HuH-7 (cell line): ENCODE measurements at places on chromosomes 2 and 18.
A peak's percentile ranks its signal among the peaks of the same experiment; 100 is the strongest.

DNA sequence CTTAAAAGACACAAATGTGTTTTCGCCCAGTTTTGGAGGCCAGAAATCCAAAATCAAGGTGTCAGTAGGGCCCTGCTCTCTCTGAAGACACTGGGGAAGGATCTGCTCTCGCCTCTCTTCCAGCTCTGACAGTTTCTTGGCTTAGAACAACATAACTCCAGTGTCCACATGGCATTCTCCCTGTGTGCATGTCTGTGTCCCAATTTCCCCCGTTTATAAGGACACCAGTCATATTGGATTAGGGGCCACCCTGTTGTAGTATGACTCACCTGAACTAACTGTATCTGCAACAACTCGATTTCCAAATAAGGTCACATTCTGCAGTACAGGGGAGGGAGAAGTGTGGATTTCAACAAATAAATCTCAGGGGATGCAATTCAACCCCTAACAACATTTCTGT is 263.2 kb downstream of the SS18 start:
- no peak for DNase-seq

- no peak for DNase-seq
These were observed 16.2 kb downstream of the DOCK10 start for GRCh38 chr2:225025917-225026571.

GRCh38 chr2:66569321-66569851 is 134.5 kb downstream of the MEIS1 start:
- peak; percentile 34 for DNase-seq

- no peak for DNase-seq
These were observed 5.0 kb upstream of the ESPNL start for GRCh38 chr2:238095143-238095542.

DNA sequence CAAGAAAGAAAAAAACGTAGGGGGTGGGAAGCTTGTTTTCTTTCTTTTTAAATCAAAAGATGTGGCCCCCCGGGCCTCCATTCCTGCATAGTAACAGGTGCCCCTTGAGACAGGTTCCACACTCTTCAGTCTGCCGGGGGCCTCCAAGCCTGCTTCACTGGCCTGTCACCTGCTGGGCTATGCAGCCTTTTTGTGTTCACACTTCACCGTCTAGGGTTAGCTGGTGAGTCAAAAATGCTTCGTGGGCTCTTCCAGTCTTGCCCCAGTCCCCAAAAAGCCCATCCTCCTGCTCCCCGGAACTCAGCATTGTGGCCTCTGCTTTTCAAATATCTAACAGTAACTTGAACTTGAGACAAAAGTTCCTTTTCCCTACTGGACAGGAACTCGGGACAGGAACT is 67.9 kb downstream of the POLR1A start:
- no peak for DNase-seq

- no peak for DNase-seq
These were observed 50.3 kb upstream of the NFE2L2 start for GRCh38 chr2:177314722-177315264.

- no peak for DNase-seq
These were observed 53.8 kb downstream of the CABLES1 start for GRCh38 chr18:23189099-23189498.

GRCh38 chr2:198376677-198377076 is 572.3 kb downstream of the PLCL1 start:
- no peak for DNase-seq

DNA sequence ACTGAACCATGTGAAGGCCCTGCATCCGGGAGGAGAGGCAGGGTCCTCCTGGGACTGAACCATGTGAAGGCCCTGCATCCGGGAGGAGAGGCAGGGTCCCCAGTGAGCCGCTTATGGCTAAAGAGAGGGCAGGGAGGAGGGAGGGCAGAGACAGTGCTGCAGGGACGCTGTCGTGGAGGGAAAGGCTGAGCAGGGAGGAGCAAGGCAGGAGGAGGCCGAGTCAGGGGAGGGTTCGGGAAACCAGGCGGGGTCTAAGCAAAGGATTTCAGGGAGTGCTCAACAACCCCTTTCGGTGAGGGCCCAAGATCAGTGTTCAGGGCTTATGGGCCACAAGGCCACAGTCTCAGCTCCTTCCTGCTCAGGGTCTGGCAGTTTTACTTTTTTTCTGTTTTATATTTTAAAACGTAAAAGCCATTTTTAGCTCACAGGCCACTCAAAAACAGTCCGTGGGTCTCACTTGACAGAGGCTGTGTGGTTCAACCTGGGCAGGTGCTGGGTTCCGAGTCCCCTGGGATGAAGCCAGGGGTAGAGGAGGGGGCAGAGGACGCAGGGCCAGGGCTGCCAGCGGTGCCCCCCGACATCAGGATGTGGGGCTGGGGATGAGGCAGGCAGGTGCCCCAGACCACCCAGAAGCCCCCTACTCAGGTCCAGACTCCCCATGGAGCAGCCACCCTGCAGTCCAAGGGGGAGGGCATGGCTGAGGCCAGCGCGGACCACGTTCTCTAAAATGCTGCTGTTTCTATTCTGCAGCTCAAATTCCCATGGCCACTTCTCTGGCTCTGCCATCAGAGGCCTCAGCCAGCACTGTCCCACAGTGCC is 5.2 kb downstream of the TMEM18 start:
- no peak for DNase-seq

DNA sequence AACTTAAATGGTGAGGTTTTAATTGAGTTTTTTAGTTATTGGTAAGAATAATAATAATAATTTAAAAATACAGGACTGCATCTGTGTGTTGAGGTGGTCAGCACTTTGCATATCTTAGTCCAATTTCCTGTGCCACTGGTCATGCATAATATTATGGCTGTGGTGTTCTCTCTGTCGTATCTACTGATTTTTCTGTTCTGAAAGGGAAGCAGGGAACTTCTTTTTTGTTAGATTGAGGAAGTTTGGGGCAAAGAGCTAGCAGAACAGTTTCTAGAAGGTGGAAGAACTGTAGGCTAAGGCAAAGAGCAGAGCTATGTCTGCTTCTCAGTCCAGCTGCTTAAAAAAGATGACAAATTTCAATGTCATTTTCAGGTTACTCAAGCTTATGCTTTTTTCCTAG is 74.3 kb downstream of the XRCC5 start:
- DNase-seq: no peak

DNA sequence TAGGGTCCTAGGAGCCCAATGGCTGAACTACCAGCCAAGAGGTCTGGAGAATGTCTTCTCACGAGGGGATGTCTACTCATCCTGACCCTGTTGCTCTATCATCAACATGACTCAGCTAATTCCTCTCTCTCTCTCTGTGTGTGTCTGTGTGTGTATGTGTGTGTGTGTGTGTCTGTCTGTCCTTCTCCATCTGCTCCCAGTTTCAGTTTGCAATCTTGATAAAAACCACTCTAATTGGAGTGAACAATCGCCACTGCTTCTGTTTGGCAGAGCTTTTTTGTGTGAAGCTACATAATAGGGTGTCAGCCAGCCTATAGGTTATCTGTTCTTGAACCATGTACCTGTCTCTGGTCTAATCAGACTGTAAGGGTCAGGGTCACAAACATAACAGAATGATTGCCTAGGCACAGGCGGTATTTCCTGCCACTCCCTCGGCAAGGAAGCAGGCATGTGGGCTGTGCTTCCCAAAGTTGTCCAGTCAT is 219.8 kb downstream of the SH3BP4 start:
- no peak for DNase-seq

- no peak for DNase-seq
These were observed 313.9 kb downstream of the CELF4 start for GRCh38 chr18:37251679-37252078.

GRCh38 chr2:15580451-15580850 is 11.2 kb upstream of the DDX1 start:
- DNase-seq: no peak

- DNase-seq: no peak
These were observed 230.4 kb upstream of the MYT1L start for GRCh38 chr2:2561346-2562095.

GRCh38 chr2:224584111-224584784 is 915 bp downstream of the CUL3 start:
- no peak for DNase-seq

DNA sequence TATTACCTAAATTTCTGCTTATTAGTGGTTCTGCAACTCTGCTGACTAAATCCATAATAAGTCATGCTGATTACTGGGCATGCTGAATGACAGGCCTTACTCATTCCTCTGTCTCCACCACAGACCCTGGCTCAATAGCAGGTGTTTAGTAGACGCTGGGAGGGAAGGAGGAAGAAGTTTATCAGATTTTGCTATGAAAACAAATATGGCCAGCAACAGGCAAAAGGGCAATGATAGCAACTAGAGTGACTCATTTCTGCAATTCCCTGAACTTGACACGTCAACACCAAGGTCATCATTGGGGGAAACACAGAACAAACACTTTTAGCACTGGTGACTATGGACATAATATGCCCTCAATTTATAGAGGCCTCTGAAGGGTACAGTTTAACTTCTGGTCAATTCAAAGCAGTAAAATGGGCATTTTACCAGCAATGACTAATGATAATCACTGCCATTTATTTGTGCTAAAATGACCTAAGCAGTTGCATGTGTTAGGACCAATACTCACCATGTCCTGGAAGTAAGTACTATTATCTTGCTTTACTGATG is 35.2 kb downstream of the TMEM163 start:
- DNase-seq: no peak

DNA sequence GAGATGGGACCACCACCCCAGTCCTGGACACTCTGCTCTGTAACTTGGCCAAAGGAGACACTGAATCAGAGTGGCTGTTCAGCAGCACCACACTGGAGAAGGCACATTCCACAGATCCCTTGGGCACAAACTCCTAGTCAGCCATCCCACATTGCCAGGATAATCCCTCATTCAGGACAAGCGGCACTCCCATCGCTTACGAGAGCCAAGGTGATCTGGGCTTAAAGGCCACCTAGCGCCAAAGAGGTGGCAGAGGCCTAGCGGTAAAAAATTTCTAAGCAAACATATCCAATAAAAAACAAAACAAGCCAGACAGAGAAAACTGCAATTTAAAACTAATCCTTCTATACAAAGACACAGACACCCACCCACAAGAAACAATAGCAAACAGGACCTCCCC is 62.2 kb downstream of the EPB41L3 start:
- DNase-seq: no peak

- no peak for DNase-seq
These were observed 30.6 kb downstream of the HNRNPLL start for GRCh38 chr2:38572167-38572566.

DNA sequence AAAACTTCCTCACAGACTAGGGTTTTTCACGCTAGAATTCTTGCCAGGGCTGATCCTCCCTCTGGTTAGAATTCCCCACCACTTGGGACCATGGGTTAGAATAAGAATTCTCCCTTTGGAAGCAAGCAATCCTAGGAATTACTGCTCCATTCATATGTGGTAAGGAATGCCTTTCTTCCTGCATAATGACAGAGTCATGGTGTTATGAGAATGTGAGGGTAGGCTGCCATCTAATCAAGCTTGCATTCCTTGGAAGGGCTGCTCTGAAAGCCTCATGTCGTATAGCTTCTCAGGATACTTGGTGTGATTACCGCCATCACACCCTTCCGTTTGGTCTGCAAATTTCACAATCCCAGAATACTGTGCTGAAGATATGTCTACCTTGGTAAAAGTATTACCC is 1282.4 kb upstream of the PIK3C3 start:
- DNase-seq: no peak

DNA sequence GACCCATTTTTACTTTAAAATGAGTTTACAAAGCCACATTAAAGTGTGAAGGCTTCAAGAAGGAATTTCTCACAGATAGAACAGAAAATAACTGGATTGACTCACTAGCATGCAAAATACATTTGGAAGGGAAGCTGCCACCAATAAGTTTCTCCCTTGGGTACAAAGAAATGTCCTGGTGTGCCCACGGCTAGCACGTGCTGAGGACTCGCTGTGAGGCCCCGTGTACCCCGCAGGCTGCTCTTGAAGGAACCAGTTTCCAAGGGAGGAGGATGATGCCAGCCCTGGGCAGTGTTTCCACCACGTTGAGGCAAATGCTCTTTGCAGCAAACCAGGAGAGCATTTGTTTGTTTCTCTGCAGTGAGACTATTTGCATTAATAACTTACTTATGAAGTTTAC is 207.3 kb downstream of the SH3RF3 start:
- DNase-seq: no peak

GRCh38 chr18:55069497-55069896 is 110.2 kb upstream of the CCDC68 start:
- DNase-seq: no peak

DNA sequence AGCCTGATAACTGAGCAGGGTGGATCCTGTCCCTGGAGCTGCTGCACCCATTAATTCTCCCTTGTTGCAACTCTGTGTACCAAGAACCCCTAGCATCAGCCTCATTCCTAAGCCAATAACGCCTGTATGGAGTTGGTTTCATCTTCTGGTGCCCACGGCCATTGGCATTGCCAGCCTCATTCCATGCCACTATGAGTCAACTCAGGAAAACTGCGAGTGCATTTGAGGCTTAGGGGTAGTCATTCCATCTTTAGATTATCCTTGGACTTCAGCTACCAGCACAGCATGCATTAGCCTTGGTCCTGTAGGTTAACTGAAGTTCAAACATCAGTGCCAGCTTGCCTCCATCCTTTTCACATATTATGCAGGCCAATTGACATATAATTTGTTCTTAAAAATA is 1.4 kb upstream of the TRIM54 start:
- DNase-seq: no peak

DNA sequence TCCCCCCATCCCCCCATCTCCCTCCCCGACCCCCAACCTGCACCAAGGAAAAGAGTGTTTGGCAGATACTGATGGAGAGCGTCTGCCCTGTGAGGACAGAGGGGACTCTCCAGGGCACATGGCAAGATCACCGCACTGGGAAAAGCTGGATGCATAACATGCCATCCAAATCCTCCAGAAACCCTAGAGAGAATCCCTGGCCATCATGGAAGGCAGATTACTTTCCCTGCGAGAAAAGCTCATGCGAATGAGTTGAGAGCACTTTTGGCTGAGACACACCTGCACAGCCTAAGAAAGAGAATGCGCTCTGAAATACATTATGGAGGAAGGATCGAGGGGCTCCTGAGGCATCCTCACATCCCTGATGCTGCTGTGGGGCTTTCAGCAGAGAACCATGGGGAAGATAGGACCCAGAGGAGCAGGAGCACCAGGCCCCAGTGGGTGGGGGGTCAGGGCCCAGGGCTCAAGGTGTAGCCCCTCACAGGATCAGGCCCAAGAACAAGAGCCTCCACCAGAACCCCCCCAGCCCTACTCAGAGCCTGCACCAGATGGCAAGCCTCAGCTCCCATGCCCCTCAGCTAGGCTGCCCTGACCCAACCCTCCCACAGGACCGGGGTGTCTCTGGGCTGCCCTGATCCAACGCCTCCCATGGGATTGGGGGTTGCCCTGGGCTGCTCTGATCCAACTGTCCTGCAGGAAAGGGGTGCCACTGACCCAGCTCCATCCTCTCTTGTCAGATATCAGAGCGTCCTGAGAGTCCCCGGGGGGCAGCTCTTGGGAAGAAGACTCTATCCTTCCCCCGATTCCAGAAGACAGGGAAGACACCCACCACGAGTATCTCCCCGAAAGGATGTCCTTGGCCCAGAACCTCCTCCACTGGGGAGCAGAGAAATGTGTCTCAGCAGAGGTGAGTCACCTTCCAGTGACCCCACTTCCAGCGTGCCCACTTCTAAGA is 153.4 kb downstream of the NDUFA10 start:
- no peak for DNase-seq

DNA sequence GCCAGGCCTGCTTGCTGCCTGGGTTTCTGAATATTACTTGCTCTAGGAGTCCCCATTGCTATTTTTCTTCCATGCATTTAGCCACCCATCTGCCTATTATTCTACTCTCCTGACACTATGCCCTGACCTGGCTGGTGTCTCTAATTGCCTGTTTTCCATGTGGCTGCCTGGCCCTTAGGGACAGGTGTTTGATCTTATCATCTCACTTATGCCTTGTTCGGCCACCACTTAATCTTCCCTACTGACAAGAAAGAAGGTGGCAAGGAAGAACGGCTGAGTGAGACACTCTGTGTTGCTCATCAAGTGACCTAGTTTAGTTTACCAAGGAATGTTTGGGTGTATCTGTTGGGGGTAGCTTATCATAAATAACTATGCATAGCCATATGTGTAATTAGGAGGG is 50.4 kb upstream of the RAPH1 start:
- DNase-seq: no peak
